Activated CD8-positive, alpha-beta memory T cell treated with anti-CD3 and anti-CD28 coated beads for 36 hours (primary cell): ENCODE measurements at places on chromosomes 12 and 14. TPM values are rescaled to one million over a fixed set of nuclear protein-coding genes. Genes with fewer than 3 reads are reported as not detected.

LRIG3 gene
- total RNA-seq = not detected

JPH4 gene
- total RNA-seq = 0.52 TPM

HELB gene
- total RNA-seq = 10.6 TPM

CLEC2D gene
- 271 TPM for total RNA-seq

PCBP2 gene
- total RNA-seq = 1,012 TPM

PLEKHH1 gene
- 2.0 TPM for total RNA-seq

PTPRO gene
- not detected for total RNA-seq

FAM186B gene
- 0.17 TPM for total RNA-seq

SRRM4 gene
- not detected for total RNA-seq

NYNRIN gene
- 0.06 TPM for total RNA-seq

MIP gene
- total RNA-seq = not detected

ANO4 gene
- not detected for total RNA-seq

ESPL1 gene
- 60.9 TPM for total RNA-seq

CD4 gene
- 1.4 TPM for total RNA-seq

DCN gene
- total RNA-seq = not detected

POTEM gene
- not detected for total RNA-seq

TRHDE gene
- total RNA-seq = not detected

ZFHX2 gene
- 1.3 TPM for total RNA-seq

CTSG gene
- not detected for total RNA-seq

SLC2A3 gene
- total RNA-seq = 178 TPM

LBHD2 gene
- total RNA-seq = not detected

CDCA3 gene
- total RNA-seq = 53.1 TPM

VRTN gene
- not detected for total RNA-seq

THTPA gene
- total RNA-seq = 11.3 TPM

ATP2A2 gene
- 206 TPM for total RNA-seq

RBMS2 gene
- 5.1 TPM for total RNA-seq

DPF3 gene
- total RNA-seq = 1.2 TPM
